ENCODE measurements at places on chromosomes 13 and 19.

GRCh38 chr13:68009546-68009945 lies 779.4 kb upstream of the PCDH9 start:
- no peak for DNase-seq

DNA sequence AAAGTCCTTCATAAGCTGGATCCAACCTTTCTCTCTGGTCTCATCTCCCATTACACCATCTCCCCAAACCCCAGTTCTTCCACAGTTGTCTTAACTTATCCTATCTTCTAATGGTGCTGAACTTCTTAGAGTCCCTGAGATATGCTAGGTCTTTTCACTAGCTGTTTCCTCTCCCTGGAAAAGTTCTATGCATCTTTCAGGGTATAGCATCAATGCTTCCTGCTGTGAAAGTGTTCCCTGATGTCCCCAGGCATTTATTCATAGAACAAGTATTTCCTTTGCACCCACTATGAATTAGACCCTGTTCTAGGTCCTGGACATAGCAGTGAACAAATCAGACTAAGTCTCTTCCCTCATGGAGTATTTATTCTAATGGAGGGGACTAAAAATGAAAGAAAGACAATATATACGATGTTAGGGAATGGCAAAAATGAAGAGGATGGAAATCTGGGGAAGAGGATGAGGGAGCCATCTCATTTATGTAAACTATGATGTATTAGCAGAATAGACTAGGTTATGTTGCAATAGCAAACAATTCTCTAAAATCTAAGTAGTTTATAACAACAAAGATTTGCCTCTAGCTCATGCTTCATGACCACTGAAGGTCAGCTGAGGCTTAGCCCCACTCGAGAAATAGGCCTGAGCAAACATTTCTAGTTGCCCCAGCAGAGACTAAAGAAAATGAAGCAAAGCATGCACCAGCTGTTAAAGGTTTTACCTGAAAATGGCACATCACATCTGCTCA lies 120.0 kb downstream of the CYSLTR2 start:
- no peak for DNase-seq

GRCh38 chr13:49300739-49301589 lies 53.2 kb downstream of the CDADC1 start:
- DNase-seq = no peak

DNA sequence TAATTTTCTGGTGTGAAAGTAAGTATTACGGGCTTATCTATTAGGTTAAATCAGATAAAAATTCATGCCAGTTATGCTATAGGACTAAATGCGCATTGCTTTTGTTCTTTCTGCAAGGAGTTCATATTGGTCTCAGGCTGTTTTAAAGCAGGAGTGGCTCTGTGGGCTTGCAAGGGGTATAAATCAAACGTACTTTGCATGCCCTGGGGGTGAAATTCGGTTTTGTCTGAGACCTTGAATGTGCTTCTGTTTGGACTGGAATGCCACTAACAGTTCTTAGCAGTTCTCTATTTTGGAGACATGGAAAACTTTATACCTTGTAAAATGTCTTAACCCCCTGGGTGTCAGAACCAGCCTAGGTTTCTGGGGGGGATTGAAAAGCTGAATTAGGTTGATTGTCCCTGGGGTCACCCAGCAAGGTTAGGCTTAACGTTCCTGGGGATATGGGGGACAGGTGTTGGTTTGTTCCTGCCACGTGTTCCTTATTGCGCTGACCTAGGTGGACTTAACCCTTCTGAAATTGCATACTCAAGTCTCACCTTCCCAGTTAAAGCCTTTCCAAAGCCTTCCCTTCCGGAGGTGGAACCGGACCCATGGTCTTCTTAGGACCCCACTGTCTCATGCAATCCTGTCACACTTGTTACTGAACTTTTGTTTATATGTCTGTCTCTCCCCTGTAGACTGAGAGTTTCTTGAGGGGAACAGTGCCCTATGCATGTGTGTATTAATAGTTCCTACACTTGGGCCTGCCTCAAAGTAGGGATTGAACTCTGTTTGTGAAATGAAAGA lies 182.2 kb downstream of the LMO7 start:
- DNase-seq = no peak

DNA sequence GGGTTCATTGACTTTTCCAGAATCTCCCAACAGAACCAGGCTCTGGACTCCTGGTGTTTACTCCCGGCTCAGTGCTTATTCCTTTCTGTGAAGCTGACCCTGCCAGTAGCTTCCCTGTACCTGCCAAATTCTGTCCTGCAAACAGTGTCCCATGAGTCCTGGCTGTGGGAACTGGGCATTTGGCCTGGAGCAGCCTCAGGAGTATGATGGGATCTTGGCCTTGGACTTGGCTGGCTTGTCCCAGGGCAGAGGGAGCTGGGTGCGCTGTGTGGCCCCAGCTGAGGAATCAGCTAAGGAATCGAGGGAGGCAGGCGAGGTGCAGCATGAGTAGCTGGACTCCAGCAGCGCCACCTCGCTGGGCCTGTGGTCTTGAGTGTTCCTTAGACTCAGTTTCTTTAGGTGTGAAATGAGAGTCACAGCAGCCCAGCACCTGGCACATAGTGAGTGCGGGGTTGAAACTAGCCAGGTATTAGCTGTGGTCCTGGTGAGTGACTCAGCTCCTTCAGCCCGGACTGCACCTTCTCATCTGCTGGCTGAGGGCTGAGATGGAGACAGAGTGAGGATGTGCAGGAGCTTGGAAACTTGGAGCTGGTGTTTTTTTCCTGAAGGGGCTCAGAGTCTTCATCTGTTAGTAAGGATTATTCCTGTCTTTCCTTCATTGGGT lies 10.4 kb downstream of the CLASRP start:
- DNase-seq = no peak

- DNase-seq = no peak
Observed at GRCh38 chr19:16319481-16319880, 5.1 kb upstream of the KLF2 start.

DNA sequence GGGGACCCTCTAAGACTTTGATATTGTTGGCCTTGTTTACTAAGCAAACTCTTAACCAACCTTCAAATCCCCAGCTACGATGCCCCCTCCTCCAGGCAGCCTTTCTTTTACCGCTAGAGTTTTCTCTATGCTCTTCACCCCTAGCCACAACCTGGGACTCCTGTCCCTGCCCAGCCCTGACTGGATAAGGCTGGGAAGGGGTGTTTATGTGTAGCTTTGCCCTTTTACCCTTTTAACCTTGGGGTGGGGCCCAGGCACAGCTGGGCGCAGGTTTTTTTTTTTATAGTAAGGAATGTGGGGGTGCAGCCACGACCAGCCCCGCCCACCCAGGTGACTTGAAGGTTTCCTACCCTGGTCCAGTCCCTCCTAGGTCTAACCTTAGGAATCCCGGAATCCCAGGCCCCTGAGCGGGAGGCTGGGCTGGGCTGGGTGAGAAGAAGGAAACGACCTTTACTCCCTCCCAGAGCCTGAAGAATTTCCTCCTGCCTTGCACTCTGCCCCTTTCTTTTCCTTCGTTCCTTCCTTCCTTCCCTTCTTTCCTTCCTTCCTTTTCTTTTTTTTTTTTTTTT lies 12.2 kb downstream of the TJP3 start:
- no peak for DNase-seq

DNA sequence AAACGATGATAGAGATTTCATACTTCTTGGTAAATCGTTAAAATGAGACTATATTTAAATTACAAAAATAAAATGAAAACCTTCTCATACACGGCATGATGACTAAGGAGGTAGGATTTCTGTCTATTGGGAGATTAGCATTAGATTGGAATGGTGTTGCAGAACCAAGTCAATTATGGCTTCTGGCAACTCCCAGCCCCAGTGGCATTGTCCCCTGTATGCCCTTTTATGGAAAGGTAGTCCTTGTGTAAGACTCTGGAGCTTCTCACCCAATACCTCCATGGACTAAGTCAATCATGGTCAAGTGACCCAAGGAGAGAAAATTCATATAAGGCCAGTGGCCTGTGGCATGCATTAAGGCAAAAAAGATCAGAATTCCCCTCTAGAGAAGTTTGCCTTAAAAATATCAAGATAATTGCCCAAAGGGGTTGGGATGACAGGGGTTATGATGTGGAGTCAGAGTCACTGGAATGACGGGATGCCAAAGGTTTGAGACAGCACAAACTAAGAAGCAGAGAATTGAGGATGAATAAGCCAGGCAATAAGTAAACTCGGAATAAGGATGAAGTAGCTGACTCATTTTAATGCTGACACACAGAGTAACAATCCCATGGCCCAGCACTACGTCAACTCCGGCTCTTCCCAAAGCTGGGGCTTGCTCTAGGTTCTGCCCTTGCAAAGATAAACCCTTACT lies 57.8 kb upstream of the POSTN start:
- DNase-seq = no peak

- DNase-seq = no peak
Observed at GRCh38 chr19:5369962-5370367, 29.4 kb upstream of the PTPRS start.

GRCh38 chr19:23343434-23344010 lies 51.7 kb downstream of the ZNF91 start:
- DNase-seq = no peak

GRCh38 chr19:19064098-19064722 lies 416 bp downstream of the SLC25A42 start:
- DNase-seq = no peak

DNA sequence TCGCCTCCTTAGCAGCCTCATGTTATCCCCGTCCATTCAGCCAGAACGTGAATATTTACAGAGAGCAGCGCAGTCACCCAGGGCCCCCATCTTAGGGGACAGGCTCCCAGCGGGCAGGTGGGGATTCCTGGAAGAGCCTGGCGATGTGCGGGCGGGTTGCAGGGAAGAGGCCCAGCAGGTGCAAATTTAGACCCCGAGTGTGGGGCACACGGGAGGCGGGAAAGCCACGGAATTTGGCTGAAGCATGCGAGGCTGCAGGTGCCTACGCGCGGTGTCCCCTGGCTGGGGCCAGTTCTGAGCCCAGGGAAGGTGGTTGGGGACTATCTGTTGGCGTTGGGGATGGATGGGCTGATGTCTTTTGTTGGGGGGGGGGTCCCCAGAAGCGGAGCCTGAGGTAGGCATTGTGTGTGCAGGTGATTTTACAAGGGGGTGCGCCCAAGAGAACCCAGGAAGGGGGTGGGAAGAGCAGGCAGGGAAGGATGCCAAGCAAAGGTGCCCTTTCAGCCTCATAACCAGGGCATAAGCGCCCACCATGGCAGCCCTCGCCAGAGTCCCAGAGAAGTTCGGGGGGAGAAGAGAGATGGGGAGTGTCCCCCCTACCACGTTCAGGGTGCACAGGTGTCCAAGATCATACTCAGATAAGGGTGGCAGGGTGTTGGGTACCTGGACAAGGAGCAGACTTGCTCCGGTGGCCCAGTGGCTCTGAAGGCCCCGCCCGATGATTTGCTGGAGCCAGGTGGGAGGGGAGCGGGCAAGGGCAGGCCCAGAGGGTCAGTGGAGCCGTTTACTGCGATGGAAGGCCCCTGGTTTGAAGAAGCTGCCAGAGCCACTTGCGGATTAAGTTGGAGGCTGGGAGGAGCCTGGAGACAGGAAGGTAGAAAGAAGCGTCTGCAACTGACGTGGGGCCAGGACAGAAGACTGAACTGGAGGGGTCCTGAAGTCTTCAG lies 1.2 kb downstream of the TPGS1 start:
- no peak for DNase-seq

DNA sequence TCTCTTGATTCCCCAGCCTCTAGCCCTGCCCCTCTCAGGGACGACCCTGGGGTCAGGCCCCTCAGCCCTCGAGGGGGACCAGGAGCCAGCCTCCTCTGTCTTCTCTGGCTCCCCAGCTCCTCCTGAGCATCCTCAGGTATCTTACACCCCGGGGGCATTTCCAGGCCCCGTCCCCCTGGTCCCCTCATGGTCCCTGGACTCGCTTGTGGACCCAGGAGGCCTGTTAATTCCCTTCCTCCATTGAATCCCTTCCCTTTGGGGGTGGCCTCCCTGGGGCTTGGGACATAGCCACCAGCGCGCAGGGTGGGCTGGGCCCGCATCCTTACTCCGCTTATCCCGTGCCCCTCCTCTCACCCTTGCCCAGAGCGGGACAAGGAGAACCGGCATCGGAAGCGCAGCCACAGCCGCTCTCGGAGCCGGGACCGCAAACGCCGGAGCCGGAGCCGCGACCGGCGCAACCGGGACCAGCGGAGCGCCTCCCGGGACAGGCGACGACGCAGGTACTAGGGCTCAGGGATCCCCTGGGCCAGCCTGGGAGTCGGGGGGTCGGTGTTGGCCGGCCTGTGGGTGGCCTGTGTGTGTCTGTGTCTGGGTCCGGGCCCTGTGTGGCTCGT lies 4.1 kb downstream of the U2AF2 start:
- DNase-seq = no peak

GRCh38 chr13:78680576-78681350 lies 21.8 kb upstream of the OBI1 start:
- no peak for DNase-seq

GRCh38 chr13:36475468-36475867 lies 43.2 kb downstream of the CCNA1 start:
- no peak for DNase-seq

- DNase-seq = no peak
Observed at GRCh38 chr19:45448887-45449299, 18.9 kb upstream of the FOSB start.

DNA sequence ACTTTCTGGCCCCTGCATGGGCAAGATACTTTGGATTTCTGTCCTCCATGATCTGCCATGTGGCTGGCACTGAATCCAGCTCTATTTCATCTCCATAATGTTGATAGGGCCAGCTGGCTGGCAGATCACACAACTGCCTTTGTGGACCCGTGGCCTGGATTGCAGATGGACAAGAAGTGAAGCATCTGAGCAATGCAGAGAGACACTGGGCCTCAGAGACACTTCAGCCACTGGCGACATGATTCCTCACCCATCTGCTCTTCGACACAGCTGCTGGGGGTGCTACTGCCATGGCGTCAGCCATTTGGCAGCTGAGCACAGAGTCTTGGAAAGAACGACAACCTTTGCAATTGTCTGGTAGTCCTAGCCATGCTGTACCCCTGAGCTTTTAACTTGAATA lies 79.5 kb upstream of the MYO16 start:
- DNase-seq = no peak

DNA sequence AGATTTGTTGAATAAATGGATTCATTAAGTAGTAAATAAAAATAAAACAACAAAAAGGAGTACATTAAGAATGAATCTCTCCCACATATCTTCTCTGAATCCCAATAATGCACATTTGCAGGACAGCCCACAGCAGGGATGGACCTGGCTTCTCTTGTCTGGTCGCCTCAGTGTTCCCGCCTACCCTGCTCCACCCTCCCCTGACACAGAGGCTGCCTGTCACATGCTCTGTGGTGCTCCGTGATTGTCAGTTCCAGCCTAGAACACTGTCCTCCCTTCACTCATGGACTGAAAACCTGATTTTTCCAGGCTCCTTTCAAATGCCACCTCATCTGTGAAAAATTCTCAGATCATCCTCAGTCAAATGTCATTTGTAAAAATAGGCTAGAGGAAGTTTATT lies 94.5 kb upstream of the GPR12 start:
- no peak for DNase-seq
